ENCODE measurements at places on chromosomes 3 and 15.

GRCh38 chr15:64112904-64113303, 17.1 kb downstream of the SNX1 start:
- no peak for DNase-seq

DNA sequence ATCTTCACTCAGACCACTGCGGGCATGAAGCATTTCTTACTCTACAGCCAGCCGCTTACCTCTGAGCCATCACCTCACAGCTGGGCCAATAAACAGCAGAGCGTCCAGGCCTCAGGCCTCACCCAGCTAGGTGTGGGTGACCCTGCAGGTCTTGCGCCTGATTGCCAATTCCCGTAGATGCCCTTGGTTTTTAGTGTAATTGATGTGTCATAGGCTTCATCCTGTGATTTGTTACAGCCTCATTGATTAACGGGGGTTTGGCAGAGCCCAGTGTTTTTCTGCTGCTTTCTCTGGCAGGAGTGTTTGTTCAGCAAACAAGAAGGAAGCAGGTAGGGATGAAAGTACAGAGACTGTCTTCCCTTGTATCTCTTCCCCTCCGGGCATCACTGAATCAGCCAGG, 49.6 kb upstream of the BNIP2 start:
- DNase-seq, result no peak

DNA sequence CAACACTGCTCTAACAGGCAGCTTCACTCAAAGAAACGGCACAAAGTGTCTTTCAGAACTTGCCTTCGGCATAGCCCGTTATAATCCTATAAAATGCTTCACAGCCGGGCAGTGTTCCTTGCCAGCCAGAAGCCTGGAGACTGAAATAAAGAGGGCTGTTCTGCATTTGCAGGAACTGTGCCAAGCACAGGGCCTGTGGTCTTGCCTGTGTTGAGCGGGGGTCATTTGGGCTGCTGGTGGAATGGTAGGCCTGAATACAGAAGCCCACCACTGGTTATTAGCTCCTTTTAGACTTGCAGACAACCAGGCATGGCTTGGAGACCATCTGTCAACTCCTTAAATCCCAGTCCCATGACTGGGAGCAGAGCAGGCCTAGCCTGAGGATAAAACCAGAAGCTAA, 4.7 kb upstream of the ARHGEF3 start:
- no peak for DNase-seq

- DNase-seq, result no peak
These were observed 33.8 kb downstream of the CPNE4 start for GRCh38 chr3:132001036-132001435.

- DNase-seq, result no peak
These were observed 32.5 kb downstream of the GBE1 start for GRCh38 chr3:81728766-81729544.

All from AG09319 (cell line).